ENCODE measurements at places on chromosomes 7 and 10.

GRCh38 chr7:26891400-26892350 is 27.3 kb upstream of the SKAP2 start:
- no peak for DNase-seq

DNA sequence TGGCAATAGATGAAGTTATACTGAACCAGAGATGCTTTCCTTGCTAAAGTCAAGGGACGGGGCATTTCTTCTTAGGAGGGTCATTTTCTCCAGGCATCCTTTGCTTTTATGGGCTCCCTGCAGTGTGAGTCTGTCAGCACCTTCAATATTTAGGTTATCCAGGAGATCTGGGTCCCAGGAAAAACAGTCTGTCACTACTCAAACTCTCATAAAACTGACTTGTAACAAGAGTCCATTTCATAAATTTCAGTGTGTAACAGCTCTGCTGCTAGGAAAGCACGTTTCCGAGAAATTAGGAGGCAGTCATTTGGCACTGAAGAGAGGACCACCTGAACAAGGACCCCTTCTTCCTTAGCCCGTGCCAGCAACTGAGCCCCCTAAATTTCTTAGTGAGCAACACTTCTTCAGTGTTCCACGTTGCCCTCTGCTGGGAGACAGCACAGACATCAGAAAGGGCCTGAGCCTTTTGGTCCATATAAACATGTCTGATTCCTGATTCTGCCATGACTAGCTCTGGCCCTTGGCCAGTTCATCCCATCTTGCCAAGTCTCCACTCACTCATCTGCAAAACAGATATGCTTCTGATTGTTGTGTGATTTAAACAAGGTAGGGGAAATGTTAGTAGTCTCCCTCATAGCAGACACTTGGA is 7.2 kb downstream of the GCC1 start:
- DNase-seq: peak; percentile 18

DNA sequence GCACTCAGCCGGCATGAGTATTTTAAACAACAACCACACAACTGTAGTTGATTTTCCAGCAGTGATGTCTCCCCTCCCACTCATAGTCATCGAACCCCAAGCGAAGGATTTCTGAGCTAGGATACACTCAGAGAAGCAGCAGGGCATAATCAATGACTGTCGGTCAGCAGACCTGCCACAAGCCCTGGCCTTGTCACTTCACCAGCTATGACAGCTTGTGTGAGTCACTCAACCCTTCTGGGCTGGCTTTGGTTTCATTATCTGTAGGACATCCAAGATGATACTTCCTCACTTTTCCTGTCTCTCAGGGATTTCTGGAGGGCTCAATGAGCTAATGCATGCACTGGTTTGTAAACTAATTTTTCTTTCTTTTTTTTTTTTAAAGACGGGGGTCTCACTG is 22.0 kb upstream of the UBE3C start:
- no peak for DNase-seq

DNA sequence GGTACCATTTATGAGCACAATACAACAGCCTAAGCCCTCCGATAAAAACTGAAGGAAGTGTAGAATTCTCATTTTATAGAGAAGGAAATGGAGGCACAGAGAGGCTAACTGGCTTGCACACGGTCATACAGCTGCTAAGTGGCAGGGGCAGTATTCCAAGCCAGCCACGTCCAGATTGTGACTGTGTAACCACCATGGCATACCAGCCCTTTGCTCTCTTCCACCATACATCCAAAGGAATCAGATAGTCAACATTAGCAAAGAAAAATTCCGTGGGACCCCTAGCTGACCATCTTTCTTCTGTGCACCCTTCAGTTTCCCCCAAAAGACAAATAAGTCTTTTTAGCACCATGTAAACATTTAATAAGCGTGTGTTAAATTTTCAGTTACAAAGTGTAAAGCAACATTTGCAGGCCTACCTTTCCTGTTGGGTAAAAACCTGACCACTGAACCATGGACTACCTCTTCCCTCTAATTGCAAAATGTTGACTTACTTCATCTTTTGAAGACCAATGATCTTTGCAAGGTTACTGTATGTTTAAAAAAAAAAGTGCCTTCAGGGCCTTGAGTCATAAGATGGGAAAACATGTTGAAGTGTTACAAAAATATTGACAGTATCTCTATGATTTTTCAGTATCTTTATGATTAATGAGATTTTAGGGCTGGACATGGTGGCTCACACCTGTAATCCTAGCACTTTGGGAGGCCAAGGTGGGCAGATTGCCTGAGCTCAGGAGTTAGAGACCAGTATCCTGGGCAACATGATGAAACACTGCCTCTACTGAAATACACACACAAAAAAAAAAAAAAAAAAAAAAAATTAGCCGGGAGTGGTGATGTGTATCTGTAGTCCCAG is 24.3 kb upstream of the PDZD8 start:
- DNase-seq: no peak

- DNase-seq: no peak
Observed at GRCh38 chr10:26681076-26681475, 16.4 kb upstream of the PDSS1 start.

GRCh38 chr10:17915181-17915580 is 36.5 kb upstream of the SLC39A12 start:
- no peak for DNase-seq
